ENCODE measurements at places on chromosomes 6 and 20.
A peak's percentile ranks its signal among the peaks of the same experiment; 100 is the strongest.

- DNase-seq = no peak
These were observed 8.2 kb upstream of the HRH3 start for GRCh38 chr20:62227977-62228958.

DNA sequence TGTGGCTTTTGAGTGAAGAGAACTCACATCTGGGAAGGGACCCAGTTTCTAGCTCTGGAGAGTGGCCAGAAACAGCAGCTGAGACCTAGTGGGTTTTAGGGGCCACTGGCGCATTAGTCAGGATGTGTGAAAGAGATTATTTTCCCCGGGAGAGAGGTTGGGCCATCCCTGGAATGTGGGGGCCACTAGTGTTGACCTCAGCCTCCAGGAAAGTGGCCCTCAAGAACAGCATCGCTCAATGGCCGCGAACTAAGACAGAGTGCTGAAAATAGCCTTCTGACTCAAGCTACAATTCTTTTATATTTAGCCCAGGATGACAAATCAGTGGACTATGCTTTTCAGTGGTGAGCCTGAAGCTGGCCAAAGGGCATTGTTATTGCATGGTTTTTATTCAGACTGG is 210.4 kb upstream of the RNF24 start:
- DNase-seq = no peak

DNA sequence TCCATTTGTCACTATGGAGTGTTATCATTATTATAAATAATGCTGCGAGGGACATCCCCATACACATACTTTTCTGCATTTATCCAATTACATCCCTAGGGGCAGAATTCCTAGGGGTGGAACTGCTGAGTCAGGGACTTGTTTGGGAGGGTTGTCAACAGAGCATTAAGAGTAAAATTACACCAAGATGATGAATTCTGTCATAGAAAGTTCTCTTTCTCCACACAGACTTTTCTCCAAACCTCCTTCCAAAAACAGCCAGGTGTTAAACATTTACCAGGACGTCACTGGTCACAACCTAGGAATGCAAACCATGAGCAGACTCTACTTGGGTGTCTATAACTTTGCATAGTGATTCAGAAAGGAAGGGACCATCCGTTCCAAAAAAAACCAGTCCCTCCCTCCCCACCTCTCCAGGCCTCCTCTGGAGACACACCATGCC is 95.5 kb downstream of the PRND start:
- no peak for DNase-seq

DNA sequence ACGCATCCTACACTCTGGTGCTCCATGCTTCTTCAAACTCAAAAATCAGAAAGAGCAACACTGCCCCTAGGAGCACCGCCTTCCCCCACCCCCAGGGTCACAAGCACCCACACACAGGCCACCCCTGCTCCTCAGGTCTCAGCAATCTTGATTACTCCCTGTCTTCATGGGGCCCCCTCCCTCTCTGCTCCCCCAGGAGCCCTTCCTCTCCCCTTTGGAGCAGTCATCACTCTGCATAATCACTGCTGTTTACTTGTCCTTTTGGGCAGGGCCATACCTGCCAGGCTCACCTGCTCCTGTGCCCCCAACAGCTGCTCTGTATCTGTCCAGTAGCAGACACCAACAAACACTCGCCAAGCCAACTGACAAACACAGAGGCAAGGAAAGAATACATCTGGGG is 7.6 kb upstream of the SYNDIG1 start:
- no peak for DNase-seq

DNA sequence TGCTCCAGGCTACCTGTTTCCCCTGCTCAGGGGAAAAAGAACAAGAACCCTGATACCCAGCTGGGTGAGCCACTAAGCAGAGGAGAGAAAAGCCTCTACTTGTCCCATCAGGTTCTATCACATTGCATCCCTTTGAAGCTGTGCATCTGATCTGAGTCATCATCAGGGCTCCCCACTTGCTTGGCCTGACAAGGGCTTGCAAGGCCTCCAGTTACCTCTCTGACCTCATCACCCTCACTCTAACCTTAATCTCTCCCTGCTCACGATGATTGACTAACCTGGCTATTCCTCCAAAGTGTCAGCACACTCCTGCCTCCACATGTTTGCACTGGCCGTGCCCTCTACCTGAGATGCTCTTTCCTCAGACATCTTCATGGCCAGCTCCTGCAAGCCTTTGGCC is 309.5 kb upstream of the CHD6 start:
- DNase-seq = no peak

- no peak for DNase-seq
These were observed 11.8 kb downstream of the ADTRP start for GRCh38 chr6:11766589-11767450.

- DNase-seq = no peak
These were observed 83.5 kb downstream of the ADGRG6 start for GRCh38 chr6:142385352-142385751.

DNA sequence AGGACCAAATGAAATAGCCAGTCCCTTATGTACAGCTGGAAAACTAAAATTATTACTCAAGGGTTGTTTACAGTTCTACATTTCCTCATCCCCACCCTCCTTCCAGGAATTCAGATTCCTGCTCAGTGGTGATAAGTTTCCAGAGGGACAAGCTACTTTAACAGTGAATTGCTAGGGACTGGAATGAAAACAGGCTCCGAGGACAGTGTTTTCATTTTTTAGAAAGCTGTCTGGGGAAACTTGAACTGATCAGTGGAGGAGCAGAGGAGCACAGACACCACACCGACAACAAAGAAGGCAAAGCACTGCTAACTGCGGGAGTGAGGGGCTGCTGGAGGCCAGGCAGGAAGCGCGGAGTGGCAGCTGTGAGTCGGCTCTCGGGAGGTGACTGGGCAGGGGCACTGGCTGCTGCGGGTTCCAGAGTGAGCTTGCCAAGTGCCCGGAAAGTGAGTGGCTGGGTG is 322.2 kb downstream of the ESR1 start:
- DNase-seq = no peak

DNA sequence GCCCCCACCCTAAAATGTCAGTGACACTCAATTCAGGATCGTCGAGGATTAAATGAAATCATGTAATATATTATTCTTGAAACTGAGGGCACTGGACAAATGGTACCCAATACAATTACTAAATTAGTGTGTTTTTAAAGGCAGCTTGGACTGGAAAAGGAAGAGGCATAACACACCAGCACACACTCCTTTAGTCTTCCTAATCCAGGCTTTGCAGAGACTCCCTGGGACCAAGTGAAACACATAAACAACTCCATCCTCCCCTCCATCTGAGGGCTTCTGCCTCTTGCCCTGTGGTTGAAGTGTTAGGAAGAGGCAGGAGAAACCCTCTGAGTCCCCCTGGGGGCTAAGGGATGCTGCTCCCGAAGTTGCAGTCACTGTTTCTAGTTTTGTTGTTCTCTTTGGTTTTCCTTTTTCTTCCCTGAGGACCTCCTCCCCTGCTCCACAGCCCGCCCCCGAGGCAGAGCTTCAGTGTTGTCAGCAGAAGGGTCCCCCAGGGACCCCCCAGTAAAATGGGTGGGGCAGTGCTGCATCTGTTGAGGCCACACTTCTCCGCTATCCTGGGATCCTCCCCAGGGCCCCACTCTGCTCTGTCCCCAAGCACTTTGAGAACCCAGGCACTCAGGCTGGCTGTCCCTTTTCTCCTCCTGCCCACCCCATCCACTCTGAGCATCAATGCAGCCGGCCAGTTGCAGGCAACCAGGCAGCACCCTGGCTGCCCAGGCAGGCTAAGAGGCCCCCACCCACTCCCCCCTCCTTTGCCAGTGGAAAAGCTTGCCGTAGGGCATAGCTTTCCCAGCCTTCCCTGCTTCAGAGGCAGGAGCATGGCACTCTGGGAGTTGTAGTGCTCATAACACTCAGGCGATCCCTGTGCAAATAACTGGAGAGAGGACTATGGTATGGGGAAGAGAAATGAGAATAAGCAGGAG is 5.9 kb downstream of the TMEM63B start:
- no peak for DNase-seq

- no peak for DNase-seq
These were observed 144.7 kb upstream of the JARID2 start for GRCh38 chr6:15101130-15101529.

GRCh38 chr20:57663241-57663640 is 43.0 kb upstream of the ZBP1 start:
- DNase-seq = no peak

- DNase-seq = no peak
These were observed 108.4 kb downstream of the ARID1B start for GRCh38 chr6:156885562-156885961.

GRCh38 chr6:109087661-109088264 is 6.9 kb downstream of the SESN1 start:
- no peak for DNase-seq

GRCh38 chr20:25573288-25574251 is 11.8 kb downstream of the NINL start:
- no peak for DNase-seq

- peak; percentile 31 for DNase-seq
These were observed 13.8 kb upstream of the TLDC2 start for GRCh38 chr20:36861875-36862801.

GRCh38 chr6:79671600-79672266 is 40.6 kb downstream of the SH3BGRL2 start:
- DNase-seq = peak; percentile 79

DNA sequence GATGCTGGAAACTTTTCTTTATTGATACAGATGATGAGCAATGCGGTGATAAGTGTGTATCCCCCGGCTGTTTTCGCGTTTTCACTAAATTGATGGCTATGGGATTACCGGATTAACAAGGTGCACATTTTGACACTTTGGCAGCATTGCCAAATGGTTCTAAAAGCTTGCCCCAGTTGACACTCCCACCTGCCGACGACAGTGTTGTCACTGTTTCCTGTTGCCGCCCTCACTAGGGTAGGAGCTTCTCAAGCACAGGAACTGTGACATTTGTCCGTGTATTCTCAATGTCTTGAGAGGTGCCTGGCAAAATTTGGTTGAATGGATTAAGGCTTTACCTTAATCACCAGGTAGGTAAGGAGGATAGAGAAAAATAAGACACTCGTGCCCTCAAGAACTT is 9.8 kb upstream of the MAPK13 start:
- no peak for DNase-seq

- no peak for DNase-seq
These were observed 175.4 kb upstream of the THBS2 start for GRCh38 chr6:169429001-169429400.

GRCh38 chr20:49394264-49394663 is 88.2 kb downstream of the KCNB1 start:
- DNase-seq = no peak

DNA sequence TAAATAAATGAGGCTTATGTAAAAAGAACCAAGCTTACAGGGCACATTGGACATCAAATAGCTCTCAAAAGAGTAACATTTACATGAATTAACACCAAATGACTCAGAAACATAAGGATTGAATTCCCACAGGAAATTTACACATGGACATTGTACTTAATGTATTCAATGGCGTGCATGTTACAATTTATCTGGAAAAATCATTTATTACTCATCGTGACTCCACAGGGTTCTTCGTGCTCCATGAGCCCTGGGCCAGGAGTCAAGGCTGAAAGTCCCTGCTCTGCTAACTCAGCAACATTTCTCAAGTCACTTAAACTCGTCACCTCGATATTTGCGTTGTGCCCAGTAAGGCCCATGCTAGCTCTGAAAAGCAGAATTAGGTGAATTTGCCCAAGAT is 158.5 kb downstream of the PHACTR1 start:
- DNase-seq = no peak

DNA sequence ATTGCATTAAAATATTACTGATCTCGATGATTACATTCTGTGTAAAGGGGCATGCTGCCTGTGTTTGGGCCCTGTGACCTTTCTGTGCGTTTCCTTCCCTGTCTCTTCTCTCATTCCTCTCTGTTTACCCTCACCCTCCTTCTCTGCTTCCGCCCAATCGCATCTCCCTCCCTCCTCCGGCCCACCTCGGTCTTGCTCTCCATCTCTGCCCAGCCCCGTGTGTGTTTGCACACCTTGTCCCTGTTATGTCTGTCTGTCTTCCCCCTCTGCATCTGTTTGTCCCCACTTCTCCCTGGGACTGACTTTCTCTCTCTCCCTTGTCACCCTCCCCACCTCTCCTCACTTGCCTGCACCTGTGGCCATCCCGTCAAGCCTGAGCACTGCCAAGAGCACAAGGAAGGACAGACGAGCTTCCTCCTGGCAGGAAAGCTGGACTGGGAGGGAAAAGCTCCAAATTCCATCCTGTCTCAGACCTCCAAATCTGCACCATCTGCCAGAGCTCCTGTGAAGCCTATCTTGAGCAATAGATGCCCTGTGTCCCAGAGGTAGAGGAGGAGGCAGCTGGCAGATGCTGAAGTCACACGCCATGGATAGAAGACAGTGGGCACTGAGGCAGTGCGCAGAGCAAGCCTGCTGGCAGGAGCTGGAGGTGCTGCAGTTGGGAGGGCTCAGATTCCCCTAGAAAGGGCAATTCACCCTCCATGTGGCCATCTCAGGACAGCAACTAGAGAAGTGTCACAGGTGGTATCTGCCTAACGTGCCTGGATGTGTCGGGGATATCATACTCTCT is 172.3 kb downstream of the PTPRT start:
- DNase-seq = no peak

GRCh38 chr20:3420211-3420707 is 12.8 kb upstream of the DNAAF9 start:
- peak; percentile 87 for DNase-seq

DNA sequence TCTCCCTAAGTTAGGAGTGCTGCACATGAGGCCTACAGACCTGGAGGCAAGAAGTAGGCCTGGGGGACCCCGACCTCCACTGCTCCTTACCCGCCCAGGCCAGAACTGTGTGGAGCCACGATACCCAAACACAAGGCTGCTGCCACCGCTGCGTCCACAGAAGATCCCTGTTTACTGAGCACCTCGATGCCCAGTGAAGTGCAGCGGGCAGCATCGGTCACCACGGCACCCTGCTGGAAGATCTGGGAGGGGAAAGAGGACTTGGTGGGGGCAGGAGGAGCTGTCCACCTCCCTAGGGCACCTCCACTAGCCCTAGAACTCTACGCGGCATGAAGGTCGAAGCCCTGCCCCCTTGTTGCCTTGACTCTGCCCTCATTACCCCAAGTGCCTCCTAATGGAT is 9.9 kb downstream of the GGT7 start:
- DNase-seq = no peak

- DNase-seq = no peak
These were observed 618.6 kb downstream of the CBLN4 start for GRCh38 chr20:55386686-55387085.

DNA sequence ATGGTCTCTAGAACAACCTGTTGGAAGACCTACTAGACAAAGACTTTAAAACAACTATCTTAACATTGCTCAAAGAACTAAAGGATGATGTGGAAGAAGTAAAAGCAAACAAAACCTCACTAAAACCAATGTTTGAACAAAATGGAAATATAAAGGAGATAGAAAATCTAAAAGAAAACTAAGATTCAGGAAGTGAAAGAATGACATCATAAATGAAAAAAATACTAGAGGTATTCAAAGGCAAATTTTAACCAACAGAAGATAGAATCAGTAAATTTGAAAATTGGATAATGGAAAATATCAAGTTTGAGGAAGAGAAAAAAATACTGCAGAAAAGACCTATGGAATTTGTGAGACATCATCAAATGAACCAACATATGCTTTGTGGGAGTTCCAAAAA is 914.1 kb upstream of the GJE1 start:
- DNase-seq = no peak

GRCh38 chr6:166221040-166221439 is 53.4 kb upstream of the TBXT start:
- no peak for DNase-seq
